WTC11 (cell line): ENCODE measurements at places on chromosomes 6 and 20. TPM values are rescaled to one million over a fixed set of nuclear protein-coding genes. Genes with fewer than 3 reads are reported as not detected.

DNA sequence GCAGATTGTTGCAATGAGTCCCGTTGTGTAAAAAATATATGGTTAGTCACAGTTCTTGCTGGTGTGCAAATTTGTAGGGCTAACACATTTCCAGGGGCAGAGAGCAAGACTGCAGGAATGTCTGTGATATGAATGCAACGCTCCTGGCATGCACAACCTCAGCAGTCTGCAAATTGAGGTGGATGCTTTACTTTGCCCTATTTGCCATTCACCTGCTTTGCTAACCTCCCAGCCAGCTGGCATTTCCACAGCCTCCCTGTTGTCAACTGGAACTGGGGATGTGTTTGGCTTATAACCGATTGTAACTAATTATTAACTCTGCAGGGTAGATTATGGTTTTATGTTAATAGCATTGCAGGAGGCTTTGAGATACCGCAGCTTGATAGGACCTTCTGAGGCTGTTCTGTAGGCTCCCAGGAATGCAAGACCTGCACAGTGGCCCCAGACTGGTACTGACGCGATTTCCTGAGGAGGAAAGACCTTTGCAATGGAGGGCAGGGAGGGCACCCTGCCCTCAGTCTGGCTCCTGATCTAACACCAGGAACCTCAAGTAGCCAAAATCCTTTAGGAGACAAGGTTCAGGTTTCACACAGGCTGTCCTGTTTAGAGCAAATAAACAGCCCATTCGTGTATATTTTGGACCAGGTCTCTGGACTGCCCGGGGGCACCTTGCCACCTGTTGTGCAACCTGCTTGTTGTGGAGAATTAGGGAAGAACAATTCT, 53.4 kb downstream of the EDN1 start:
- peaks cover 24% of the 10 kb centered on the region for H3K4me1 ChIP-seq
- H3K27me3 ChIP-seq, result no peaks in the 10 kb centered on the region
- no peak overlapping the region for H3K4me3 ChIP-seq
- no peaks in the 10 kb centered on the region for H3K36me3 ChIP-seq
- no peak overlapping the region for H3K27ac ChIP-seq

GRCh38 chr6:12990162-12990561, 273.6 kb downstream of the PHACTR1 start:
- H3K4me3 ChIP-seq, result no peak overlapping the region
- no peaks in the 10 kb centered on the region; the same call in 1 of the 2 replicates for H3K27me3 ChIP-seq
- no peak for DNase-seq
- no peak overlapping the region for H3K27ac ChIP-seq
- peaks cover 18% of the 10 kb centered on the region for H3K4me1 ChIP-seq
- peaks cover 12% of the 10 kb centered on the region for H3K36me3 ChIP-seq

SAMD10 gene
- total RNA-seq, result 4.6 to 6.2 TPM (median 4.8 TPM) in 3 replicates

REPS1 gene
- 51.0 to 55.1 TPM (median 54.6 TPM) in 3 replicates for total RNA-seq

MEI4 gene
- 0.18 to 0.21 TPM (median 0.20 TPM) in 3 replicates for total RNA-seq

OR2H2 gene
- total RNA-seq, result not detected in 3 replicates

OPN5 gene
- total RNA-seq, result not detected in 3 replicates

DNA sequence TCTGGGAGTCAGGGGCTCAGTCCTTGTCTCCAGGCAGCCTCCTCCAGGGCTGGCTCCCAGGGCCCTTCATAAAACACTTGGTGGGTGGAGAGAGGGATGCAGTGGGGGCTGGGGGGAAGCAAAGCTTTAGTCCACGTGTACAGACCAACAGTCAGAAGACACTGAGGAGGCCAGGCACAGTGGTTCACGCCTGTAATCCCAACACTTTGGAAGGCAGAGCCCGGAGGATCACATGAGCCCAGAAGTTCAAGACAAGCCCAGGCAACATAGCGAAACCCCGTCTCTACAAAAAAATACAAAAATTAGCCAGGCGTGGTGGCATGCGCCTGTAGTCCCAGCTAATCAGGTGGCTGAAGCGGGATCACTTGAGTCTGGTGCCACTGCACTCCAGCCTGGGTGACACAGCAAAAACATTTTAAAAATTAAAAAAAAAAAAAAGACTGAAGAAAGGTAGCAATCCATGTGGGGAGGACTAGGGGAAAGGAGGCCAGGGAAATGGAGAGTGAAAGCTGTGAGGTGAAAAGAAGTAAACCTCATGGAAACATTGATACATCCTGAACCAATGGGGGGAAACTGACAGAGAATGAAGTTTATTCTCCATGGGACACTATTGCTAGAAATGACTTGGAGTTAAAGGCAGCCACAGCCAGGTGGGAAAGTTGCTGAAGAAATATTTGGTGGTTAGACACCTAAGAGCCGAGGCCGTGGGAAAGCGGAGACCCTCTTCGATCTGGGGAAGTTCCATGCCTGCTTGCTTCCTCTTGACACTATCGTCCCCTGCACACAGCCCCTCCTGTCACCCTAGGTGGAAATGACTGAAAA, 35.4 kb downstream of the PIM1 start:
- H3K27ac ChIP-seq, result no peak overlapping the region
- H3K4me3 ChIP-seq, result no peak overlapping the region
- DNase-seq, result no peak
- peaks cover 3% of the 10 kb centered on the region; the same call in 1 of the 2 replicates for H3K27me3 ChIP-seq
- no peaks in the 10 kb centered on the region for H3K36me3 ChIP-seq

DNA sequence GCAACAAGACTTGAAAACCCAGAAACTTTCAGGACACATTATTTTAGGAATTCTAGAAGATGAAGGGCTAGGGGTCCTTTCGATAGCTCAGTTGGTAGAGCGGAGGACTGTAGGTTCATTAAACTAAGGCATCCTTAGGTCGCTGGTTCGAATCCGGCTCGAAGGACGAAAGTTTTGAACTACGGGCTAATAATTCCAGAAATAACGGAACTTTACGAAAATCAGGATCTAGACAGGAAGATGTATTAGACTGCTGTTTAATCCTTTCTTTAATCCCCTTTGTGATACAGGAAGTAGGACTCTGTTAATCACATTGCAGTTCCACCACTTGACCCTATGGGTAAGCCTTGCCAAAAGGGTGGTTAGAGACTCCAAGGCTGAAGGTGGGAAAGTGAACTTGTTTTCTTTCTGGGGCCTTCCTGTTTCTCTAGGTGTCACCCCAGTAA, 21.2 kb upstream of the ABT1 start:
- H3K27me3 ChIP-seq, result peaks cover 21% of the 10 kb centered on the region
- DNase-seq, result peak; percentile 63
- no peak overlapping the region for H3K27ac ChIP-seq
- peak overlapping the region; percentile 90 for H3K4me3 ChIP-seq
- H3K36me3 ChIP-seq, result peaks cover 4% of the 10 kb centered on the region; the same call in 1 of the 2 replicates

GRCh38 chr20:63653974-63654668, 897 bp upstream of the STMN3 start:
- H3K36me3 ChIP-seq, result no peaks in the 10 kb centered on the region
- H3K4me3 ChIP-seq, result peak overlapping the region; percentile 80
- DNase-seq, result no peak
- H3K4me1 ChIP-seq, result peaks cover 23% of the 10 kb centered on the region
- peaks cover 3% of the 10 kb centered on the region; the same call in 1 of the 2 replicates for H3K27me3 ChIP-seq

DNA sequence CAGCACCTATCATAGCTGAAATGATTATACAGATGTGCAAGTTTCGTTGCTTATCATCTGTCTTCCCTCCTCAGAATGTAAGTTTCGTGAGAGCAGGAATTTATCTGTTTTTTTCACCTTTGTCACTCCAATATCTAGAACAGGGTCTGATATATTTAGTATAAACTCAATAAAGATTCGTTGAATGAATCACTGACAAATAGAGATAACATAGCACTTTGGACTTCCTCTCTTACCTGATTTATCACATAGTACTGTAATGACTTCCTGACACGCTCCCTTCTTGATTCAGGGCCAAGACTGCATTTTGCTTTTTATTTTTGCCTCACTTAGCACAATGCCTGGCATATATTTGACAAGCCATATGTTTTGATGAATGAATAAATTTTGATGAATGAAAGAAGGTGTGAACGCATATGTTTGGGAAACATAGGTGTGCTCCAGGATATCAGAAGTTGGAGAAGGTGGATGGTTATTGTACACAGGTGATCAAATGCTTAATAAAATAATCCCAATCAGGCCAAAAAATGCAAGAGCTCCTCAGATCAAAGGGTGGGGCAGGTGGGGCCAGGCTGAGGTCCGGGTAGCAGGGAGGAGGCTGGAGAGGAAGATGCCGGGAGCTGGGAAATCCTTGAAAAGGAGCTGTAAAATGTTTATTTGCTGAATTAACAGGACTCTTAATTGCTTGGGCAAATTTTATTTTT, 33.0 kb downstream of the PIM1 start:
- H3K4me1 ChIP-seq, result no peaks in the 10 kb centered on the region; the same call in 1 of the 2 replicates
- no peaks in the 10 kb centered on the region for H3K36me3 ChIP-seq
- no peaks in the 10 kb centered on the region; the same call in 1 of the 2 replicates for H3K27me3 ChIP-seq

GRCh38 chr6:11214084-11214833, 18.2 kb downstream of the NEDD9 start:
- no peak for DNase-seq
- no peaks in the 10 kb centered on the region for H3K27me3 ChIP-seq
- H3K4me3 ChIP-seq, result no peak overlapping the region
- peaks cover 64% of the 10 kb centered on the region for H3K4me1 ChIP-seq

DNA sequence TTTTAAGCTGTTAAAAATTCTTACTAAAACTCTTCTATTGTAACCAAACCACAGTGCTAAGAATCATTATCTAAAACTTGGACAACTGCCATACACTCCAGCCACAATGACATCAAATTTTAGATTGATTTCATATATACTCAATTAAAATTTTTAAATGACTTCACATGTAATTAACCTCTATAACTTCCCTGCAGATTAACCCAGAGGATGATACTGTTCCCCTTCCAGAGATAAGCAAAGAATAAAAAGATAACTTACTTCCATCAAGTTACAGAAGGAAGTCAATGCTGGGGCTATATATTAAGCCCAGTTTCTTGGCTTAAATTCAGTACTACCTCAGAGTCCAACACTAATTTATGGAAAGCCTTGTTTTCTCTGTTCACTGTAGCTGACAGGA, 71.3 kb downstream of the ARHGAP18 start:
- H3K27ac ChIP-seq, result no peak overlapping the region
- no peak overlapping the region for H3K4me3 ChIP-seq
- H3K4me1 ChIP-seq, result peaks cover 21% of the 10 kb centered on the region
- H3K36me3 ChIP-seq, result no peaks in the 10 kb centered on the region
- no peaks in the 10 kb centered on the region for H3K27me3 ChIP-seq
- DNase-seq, result no peak

- H3K36me3 ChIP-seq, result peaks cover 16% of the 10 kb centered on the region
- H3K4me3 ChIP-seq, result no peak overlapping the region
- H3K27ac ChIP-seq, result peak overlapping the region; percentile 6; the same call in 1 of the 2 replicates
- H3K27me3 ChIP-seq, result no peaks in the 10 kb centered on the region
- no peak for DNase-seq
Observed at GRCh38 chr6:127302728-127303660, 36.3 kb downstream of the RNF146 start.

RPRD1B gene
- 21.4 to 25.5 TPM (median 21.5 TPM) in 3 replicates for total RNA-seq

- peaks cover 13% of the 10 kb centered on the region for H3K4me1 ChIP-seq
- H3K4me3 ChIP-seq, result no peak overlapping the region
- no peaks in the 10 kb centered on the region for H3K36me3 ChIP-seq
Observed at GRCh38 chr20:24296477-24297261, 172.8 kb upstream of the SYNDIG1 start.

TCF15 gene
- total RNA-seq, result 3.8 to 5.8 TPM (median 4.6 TPM) in 3 replicates
